ENCODE measurements at places on chromosomes 11 and 22.

- no peak for DNase-seq
Observed at GRCh38 chr11:94595076-94595475, 27.9 kb downstream of the PIWIL4 start.

- DNase-seq: peak; percentile 94
Observed at GRCh38 chr11:11450744-11451362, 97.8 kb upstream of the CSNK2A3 start.

DNA sequence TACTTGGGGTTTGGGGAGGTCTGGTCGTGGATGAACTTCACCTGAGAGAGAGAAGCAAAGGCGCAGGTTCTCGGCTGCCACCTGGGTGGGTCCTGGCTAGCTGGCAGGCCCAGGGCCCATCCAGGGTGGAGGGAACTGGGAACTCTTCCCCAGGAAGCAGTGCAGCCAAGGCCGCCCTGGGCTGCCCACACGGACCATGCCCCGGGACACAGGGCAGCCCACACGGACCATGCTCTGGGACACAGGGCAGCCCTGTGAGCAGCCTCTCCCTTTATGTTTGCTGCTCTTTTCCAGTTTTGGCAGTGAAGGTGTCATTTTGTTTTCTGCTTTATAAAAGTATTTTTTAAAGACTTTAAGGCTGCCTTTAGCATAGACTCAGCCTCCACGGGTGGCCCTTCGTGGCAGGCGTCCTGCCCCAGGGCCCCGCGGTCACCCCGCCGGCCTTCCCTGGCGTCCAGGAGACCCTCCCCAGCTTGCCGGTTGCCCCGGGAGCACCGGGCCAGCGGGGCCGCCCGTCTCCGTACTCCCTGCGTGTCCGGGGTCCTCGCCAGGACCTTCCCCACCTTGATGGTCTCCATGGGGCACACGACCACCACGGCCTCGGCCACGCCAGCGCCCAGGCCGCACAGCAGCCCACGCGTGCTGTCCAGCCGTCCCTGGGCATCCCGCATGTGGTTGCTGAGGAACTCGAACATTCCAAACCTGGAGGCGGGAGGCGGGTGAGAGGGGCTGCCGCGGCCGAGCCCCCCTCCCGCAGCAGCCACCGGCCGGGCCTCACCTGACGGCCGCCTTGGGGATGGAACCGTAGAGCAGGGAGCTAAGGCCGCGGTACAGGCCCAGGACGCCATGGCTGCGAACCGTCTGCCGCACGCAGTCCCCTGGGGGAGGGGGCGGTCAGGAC, 1.1 kb downstream of the SLC25A1 start:
- DNase-seq: no peak

GRCh38 chr11:14924318-14924717, 32.3 kb upstream of the CYP2R1 start:
- DNase-seq: no peak

DNA sequence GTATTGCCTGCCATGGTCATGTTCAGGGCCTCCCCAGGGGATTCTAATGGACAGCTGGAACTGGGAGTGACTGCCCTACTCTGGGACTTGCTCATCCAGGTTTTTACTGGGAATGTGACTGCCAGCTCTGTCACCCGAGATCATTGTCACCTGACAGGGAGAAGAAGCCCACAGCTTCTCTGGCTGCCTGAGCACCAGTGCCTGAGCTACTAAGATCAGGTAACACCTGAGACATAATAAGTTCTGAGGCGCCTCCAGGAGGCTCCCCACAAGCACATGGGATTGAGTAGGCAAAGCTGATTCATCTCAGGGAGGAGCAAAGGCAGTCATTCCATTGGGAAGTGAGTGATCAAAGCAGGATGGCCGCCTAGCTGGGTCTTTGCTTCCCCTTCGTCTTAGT, 84.2 kb upstream of the GALNT18 start:
- peak; percentile 6 for DNase-seq

GRCh38 chr22:44714703-44715350, 12.8 kb downstream of the PRR5 start:
- DNase-seq: no peak

- DNase-seq: no peak
Observed at GRCh38 chr22:37067428-37067827, 15.9 kb downstream of the KCTD17 start.

DNA sequence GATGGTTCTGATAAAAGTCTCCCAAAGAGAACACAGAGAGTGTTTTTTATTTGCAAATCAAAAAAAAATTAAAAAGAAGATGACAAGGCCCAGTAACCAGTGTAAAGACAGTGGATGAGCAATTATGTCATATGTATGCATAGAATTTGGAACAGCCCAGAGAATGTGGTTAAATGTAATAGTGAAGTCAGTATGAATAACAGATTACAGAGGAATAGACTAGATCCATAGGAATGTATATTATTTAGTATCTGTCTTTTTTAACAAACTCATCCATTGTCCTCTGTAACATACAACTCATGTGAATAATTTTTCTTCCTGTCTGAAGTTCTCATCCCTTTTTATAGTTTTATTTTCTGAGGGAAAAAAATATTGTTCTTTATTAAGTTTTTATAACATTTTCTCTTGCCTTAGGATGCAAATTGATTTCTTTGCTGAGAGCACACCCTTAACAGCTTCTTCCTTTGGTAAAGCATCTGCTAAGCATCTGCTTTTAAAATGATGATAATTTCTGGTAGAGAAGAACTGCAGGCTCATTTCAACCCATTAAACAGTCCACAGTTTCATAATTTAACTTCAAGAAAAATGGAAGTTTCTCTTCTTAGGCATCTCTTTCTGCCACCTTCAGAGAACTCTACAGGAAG, 266.5 kb upstream of the MTNR1B start:
- DNase-seq: peak; percentile 94

GRCh38 chr22:39688186-39688785, 117.7 kb downstream of the CACNA1I start:
- DNase-seq: no peak
